Stimulated activated CD4-positive, alpha-beta T cell treated with anti-CD3 and anti-CD28 coated beads, Interleukin-1b, Interleukin-23, amount 100 ng/mL, for 1 hour (primary cell): ENCODE measurements at places on chromosomes 7 and 10.

GRCh38 chr10:7435674-7436073, 24.8 kb upstream of the SFMBT2 start:
- DNase-seq = no peak

DNA sequence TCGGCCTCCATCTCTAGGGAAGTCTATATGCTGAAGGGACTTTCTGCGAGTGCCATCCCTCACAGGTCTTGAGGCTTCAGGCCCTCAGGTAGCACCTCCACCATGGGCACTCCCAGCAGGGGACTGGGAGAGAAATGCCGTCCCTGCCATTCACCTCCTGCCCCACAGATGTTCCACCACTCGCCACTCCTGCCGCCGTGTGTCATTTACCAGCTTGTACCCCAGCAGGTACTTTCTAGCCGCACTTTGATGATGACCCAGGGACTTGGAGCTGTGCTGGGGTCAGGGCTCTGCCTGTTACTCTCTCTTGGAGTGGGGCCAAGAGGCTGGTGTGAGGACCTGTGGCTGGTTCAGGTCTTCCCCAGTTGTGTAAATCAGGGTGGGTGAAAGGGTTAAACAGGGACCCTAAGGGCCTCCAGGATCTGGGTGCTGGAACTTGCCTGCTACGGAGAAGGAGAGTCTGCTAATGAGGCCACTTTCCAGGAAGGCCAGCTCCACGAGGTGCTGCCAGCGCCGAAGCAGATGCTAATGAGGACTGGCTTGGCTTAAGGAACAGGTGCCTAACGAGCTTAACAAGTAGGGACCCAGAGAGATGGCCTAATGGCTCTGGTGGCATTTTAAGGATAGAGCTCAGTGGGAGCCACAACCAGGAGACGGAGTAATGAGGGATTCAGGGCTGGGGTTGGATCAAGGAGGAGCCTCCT, 32.4 kb downstream of the CRHR2 start:
- no peak for DNase-seq

DNA sequence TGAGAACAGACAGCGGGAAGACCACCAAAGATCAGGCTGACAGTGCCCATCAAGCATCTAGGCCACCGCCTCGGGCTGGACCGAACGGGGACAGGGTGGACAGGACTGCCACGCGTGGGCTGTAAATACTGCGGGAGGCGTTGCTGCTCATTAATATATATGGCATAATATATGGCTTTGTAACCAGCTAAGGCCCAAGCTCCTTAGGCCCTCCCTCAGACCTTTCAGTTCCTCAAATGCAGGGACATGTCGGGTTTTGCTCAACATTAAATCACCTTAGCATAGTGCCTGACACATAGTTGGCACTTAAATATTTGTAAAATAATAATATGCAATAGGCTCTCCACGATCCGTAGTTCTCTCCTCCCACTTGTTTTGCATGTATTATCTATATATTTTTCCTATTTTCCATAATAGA, 402 bp upstream of the TMEM168 start:
- DNase-seq = no peak

DNA sequence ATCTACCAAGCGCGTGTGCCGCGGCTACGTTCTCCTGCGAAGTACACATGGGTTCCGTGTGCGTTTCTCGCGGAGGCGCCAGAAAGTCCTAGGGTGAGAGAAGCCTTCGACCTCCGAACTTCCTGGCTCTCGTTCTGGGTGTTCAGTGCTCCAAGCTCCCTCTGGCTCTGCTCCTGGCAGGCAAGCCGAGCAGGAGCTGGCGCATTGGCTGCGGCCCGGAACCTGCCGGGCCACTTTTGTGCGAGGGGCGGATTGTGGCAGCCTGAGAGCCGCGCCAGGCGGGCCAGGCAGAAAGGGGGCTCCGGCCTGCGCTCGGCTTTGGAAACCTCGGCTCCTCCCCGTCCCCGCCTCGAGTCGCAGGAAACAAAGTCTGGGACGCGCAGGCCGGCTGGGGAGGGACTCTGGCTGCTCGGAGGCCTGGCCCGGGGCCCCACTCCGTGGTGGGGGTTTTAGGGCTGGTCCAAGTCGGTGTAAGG, 9.6 kb downstream of the EMX2 start:
- no peak for DNase-seq

DNA sequence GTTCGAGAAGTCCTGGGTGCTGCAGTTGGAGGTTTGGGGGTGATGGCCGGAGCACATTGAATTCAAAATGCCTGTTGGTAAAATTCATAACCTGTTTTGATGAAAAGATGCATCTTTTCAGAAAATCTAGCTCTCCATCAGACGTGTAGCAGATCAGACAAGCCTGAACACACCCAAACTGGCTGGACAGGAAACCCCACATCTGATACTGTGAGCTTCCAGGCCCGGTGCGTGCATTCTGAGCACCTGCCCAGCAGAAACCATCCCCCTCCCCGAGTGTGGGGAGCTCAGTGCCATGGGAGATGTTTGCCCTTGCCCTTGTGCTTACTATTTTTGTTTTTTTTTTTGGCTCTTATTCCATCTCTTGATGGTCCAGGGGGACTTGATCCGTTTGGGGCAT, 417.1 kb downstream of the TCERG1L start:
- no peak for DNase-seq

GRCh38 chr10:125606414-125607010, 76.5 kb downstream of the TEX36 start:
- no peak for DNase-seq

- no peak for DNase-seq
Observed at GRCh38 chr10:35225204-35225603, 98.6 kb downstream of the CREM start.

DNA sequence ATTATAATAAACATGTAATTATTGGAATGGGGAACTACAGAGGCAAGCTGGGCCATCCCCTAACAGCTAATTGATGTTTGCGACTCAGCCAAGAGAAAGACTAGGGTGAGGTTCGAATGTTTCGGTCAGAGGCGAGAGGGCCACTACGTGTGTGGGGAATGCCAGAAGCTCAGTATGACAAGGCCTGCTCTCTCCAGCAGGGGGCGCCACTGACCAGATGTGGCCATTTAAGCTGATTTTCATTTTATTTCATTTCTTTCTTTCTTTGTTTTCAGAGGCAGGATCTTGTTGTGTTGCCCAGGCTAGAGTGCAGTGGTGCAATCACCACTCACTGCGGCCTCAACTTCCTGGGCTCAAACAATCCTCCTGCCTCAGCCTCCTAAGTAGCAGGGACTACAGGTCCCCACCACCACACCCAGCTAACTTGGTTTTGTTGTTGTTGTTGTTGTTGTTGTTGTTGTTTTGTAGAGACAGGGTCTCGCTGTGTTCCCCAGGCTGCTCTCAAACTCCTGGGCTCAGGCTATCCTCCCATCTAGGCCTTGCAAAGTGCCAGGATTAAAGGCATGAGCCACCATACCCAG, 38.1 kb downstream of the TMEM130 start:
- DNase-seq = no peak

- DNase-seq = no peak
Observed at GRCh38 chr7:44769776-44770294, 21.2 kb downstream of the ZMIZ2 start.

GRCh38 chr10:113801569-113801968, 50.1 kb downstream of the PLEKHS1 start:
- DNase-seq = no peak
